Fibroblast of skin of scalp (primary cell): ENCODE measurements at places on chromosomes 5 and 9.

DNA sequence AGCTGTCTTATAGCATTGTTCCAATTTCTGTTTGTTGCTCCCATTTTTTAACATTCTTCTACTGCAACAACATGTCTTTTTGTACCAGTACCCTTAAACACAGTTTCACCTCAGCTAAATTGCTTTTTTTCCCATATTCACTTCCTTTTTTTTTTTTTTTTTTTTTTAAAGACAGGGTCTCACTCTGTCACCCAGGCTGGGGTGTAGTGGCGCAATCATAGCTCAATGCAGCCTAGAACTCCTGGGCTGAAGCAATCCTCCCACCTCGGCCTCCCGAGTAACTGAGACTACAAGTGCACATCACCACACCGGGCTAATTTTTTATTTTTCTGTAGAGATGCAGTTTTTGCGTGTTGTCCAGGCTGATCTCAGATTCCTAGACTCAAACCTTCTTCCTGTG is 161.3 kb downstream of the NIPBL start:
- DNase-seq, result no peak

- peak; percentile 31 for DNase-seq
Measured at GRCh38 chr5:174323878-174324281, 278.4 kb downstream of the NSG2 start.

DNA sequence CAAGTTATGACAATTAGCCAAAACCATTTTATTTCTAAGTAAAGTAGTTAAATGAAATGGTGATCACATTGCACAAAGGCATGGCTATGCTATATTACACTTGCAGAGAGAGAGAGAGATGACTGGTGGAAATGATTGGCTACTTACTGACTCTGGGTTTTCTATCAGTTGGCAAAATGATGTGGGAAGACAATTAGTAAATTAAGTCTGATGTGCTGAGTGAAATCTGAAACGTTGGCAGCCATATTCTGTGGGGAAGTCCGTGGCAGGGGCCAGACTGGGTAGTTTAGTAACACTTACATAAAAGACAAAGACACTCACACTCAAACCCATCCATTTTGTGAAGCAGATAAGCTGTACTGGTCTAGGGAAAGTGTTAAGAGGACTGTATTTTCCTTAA is 61.6 kb downstream of the ANXA1 start:
- no peak for DNase-seq

GRCh38 chr9:15304632-15305031 is 2.4 kb downstream of the TTC39B start:
- DNase-seq, result no peak

GRCh38 chr5:151066920-151067319 is 13.9 kb downstream of the TNIP1 start:
- DNase-seq, result no peak

GRCh38 chr5:150058480-150059126 is 27.8 kb downstream of the CSF1R start:
- DNase-seq, result peak; percentile 92

DNA sequence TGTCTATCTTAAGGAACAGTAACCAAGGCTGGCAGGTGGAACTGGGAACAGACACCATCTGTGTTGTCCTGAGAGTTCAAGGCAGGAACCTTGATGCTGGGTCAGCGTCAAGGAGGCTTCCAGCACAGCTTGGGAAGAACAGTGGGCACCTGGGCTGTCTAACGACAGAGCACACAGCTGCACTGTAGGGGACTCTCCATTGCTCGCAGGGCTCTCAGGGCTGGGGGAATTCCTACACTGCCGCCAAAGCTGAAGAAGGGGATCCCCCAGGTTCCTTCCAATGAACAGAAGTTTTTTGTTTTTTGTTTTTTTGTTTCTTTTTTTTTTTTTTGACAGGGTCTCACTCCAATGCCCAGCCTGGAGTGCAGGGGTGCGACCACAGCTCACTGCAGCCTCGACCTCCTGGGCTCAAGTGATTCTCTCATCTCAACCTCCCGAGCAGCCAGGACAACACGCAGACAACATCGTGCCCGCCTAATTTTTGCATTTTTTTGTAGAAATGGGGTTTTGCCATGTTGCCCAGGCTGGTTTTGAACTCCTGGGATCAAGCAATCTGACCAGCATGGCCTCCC is 81.9 kb downstream of the PTPN3 start:
- no peak for DNase-seq

- DNase-seq, result no peak
Measured at GRCh38 chr5:112346411-112347044, 72.5 kb downstream of the EPB41L4A start.

GRCh38 chr9:3887786-3888496 is 362.1 kb upstream of the RFX3 start:
- DNase-seq, result no peak

DNA sequence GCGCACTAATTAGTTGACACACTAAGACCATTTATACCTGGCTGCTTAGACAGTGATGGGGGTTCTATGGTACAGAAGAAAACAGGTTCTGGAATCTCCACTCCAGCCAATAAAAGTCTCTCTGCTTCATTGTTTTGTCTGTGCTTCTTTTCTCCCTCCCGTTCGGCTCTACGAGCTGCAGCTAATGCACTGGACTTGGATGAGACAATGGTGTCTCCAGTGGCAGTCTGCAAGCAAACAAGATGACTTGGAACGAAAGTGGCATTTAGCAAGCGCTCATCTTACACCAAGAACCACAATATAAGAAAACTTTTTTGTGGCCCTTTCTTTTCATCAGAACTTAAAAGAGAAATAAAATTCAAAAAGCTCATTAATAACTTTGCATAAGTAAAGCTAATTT is 30.2 kb downstream of the GFM2 start:
- DNase-seq, result no peak

DNA sequence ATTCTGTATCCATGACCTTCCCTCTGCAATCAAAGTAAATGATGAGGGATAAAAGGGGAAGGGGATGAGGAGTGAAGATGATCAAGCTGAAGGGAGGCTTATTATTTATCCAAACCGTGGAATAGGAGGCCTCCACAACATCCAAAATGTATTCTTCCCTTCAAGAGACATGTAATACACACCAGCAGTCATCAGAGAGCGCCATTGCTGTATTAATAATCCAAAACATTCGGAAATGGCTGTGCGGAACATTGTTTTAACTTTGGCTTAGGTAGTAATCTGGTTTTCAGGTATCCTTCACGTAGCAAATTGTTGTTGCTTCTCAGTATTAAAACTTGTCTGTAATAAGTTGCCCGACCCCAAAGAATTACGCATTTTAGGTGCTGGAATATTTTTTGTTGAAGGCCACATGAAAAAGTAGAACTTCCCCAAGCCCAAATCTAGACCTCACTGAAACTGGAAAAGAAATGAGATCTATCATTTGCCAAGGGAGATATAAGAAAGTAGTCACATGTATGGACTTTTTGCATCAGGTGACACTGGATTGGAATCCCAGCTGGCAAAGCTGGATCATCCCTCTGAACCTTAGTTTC is 2.6 kb upstream of the BOD1 start:
- DNase-seq, result peak; percentile 52

DNA sequence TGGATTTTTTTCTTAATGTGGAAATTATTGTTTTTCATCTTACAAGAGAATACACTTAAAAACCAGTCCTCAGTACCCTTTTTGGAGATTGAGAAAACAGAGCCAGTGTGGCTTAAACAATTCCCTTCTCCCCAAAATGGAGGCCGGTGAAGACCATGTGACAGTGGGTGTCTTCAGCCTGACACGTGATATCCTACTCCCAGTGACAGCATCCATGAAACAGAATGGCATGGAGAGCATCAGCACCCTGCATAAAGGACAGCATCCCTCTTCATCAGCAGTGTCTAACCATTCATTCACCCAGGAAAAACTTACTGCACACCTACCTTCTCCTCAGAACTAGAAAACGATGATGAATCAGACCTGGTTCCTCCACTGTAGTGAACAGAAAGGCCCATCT is 103.4 kb upstream of the RAI14 start:
- DNase-seq, result no peak

GRCh38 chr5:89179731-89180130 is 296.7 kb upstream of the MEF2C start:
- no peak for DNase-seq

GRCh38 chr5:141121985-141122384 is 367 bp downstream of the PCDHB4 start:
- DNase-seq, result no peak

GRCh38 chr9:82202808-82203207 is 214.2 kb downstream of the SPATA31D1 start:
- DNase-seq, result no peak

- peak; percentile 75 for DNase-seq
Measured at GRCh38 chr9:36039696-36040095, 3.0 kb downstream of the RECK start.

- no peak for DNase-seq
Measured at GRCh38 chr9:219670-220365, 5.2 kb downstream of the DOCK8 start.

DNA sequence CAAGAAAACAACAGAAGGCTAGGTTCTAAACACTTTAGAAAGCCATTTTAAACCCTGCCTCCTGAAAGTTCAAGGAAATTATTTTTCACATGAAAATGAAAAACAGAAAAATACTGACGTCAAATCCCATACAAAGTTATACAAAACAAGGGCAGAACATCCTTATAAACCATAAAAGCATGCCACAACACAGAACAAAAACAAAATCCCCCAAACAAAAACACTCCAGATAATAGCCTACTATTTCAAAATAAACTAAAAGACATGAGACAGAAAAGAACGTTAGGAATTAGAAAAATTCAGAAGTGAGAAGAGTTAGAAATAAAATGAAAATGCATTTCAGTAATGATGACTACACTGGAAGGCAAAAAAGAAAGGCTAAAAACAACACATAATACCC is 173.6 kb downstream of the DCP2 start:
- DNase-seq, result peak; percentile 36

GRCh38 chr5:174423558-174423957 is 300.8 kb upstream of the MSX2 start:
- no peak for DNase-seq

DNA sequence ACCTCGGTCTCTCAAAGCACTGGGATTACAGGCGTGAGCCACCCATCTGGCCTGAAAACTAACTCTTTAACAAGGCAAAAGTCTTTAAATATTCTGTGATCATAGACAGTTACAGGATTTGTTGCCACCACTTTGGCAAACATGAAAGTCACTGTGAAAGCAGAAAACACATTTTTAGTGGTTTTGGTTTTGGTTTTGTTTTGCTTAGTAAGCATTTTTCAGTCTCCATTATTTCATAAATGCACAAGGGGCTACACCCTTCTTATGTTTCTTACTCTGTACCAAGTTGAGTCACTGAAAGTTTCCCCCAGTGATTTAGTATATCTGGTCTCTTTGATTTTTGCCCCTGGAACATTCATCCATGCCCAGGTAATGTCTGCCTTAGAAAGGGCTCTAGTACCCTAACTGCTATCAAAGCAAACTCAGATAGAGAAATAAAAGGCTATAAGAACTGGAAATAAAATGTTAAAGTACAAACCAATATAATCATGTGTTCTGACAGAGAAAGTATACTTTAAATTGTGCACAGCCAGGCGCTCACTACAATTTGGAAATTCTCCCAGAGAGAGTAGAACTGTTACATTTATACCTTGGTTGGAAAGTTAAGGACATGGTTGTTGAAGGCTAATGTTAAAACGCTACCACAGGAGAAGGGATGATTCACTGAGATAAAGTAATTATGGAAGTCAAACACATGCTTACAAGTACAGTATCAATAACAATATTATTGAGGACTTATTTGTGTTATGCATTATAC is 1022.5 kb upstream of the DMAC1 start:
- DNase-seq, result peak; percentile 38

GRCh38 chr9:117929868-117930267 is 225.7 kb downstream of the TLR4 start:
- DNase-seq, result no peak

DNA sequence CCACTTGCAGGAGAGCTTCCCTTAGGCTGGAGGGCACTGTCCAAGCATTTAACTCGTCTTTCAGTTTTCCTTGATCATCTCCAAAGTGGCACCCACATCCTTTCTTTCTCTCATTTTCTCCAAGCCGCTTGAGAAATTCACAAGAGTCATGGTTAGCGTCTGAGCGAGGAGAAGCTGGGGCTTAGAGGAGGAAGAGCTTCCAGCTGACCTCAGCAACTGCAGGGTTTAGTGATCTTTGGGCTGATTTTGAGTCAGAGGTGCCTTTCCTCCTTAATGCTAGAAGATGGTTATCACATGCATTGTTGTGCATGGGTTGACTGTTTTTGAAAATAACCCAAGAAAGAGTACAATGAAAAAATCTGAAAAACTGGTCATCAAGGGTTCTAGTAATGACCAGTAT is 134.7 kb downstream of the GADD45G start:
- no peak for DNase-seq

DNA sequence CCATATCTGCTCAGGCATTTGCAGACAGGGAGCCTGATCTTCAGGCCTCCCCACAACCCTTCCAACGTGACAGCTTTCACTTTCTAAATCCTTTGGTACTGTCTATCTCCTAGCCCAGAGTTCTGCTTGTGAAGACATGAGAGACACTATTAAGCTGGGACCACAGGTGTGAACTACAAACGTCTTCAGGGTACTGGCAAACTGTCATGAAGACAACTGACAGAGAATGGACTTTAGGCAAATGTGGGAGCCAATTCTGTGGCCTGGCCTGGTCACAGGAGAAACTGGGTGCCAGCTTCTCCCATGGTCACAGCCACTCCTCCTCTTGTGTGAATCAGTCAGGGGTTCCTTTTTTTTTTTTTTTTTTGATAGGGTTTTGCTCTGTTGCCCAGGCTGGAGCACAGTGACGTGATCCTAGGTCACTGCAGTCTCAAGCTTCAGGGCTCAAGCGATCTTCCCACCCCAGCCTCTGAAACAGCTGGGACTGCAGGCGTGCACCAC is 10.4 kb downstream of the TRIM14 start:
- DNase-seq, result no peak

DNA sequence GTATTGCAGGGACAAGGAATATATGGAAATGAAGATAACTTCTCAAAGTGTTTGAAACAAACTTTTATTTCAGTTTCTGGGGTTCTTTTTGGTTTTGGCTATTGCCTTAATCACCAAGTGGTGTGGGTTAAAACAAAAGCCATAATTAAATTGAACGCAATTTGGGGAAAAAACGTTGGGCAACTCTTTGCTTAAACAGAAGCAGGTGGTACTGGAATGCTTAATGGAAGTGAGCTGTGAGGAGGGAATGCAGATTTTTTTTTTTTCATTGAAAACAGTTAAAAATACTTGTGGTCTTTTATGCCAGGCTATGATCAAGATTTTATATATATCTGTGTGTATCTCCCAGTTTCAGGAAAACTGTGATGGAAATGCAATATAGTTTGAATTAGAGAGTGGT is 195.7 kb upstream of the TUT7 start:
- peak; percentile 67 for DNase-seq

- no peak for DNase-seq
Measured at GRCh38 chr9:17594961-17595360, 16.1 kb downstream of the SH3GL2 start.

- peak; percentile 86 for DNase-seq
Measured at GRCh38 chr5:143064218-143064641, 294.1 kb downstream of the ARHGAP26 start.

- peak; percentile 95 for DNase-seq
Measured at GRCh38 chr5:96934708-96935558, 947 bp upstream of the LNPEP start.

DNA sequence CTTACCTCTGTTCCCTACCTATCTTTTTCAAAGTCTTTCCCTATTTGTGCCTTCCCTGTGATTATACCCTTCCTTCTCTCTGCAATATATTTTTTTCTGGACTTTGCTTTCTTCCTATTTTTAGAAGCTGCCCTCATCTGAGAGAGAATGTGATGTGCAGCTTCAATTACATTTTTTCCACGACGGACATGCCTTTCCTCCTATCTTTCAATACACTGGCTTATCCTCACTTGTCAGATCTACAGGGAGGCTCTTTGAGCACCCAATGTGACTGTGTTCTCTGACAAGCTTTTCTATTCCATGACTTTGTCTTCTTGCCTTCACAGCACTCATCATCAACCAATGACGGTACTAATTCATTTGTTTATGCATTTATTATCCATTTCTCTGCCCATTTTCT is 227.9 kb upstream of the CLINT1 start:
- no peak for DNase-seq
